Thymus (tissue), 14 donors: ENCODE measurements at places on chromosomes 2 and 18.

- no peaks in the 10 kb centered on the region for H3K4me1 ChIP-seq
- H3K27ac ChIP-seq = no peak overlapping the region
- no peak for DNase-seq
- no peaks in the 10 kb centered on the region for H3K27me3 ChIP-seq
- H3K4me3 ChIP-seq = no peak overlapping the region
- H3K36me3 ChIP-seq = no peaks in the 10 kb centered on the region
Observed at GRCh38 chr2:195642027-195642678, 14.9 kb upstream of the SLC39A10 start.

- no peaks in the 10 kb centered on the region for H3K4me1 ChIP-seq
- no peak for DNase-seq
- peaks cover 13% of the 10 kb centered on the region for H3K27me3 ChIP-seq
- H3K36me3 ChIP-seq = no peaks in the 10 kb centered on the region
- no peak overlapping the region for H3K27ac ChIP-seq
Observed at GRCh38 chr2:148813603-148814065, 61.4 kb upstream of the KIF5C start.

DNA sequence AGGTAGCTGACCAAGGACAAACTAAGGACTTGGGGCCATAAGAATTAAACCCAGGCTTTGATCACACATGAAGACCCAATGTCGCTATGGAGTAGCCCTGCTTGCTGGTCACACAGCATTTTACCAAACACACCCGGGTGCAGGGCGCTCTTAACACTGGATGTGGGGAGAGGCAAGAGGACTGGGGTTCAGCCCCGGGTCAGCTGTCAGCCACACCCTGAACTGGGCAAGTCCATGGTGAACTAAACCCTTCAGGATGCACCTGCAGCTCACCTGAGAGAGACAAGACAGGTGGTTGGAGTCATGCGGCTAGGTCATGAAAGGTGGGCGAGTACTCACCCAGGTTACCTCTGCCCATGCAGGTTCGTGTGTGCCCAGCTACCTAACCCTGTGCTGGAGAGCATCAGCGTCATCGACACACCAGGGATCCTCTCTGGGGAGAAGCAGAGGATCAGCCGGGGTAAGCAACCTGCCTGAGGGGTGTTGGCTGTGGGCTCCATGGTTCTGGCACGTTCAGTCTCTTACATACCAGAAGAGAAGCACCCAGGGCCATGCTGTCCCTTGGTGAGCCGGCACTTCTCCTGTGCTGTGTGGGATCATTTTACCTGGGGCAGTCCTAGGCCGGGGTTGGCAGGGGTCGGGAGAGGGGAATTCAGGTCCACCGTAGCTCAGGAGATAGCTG lies 15.2 kb downstream of the EHD3 start:
- DNase-seq = no peak
- H3K27me3 ChIP-seq = no peaks in the 10 kb centered on the region
- H3K4me3 ChIP-seq = no peak overlapping the region
- H3K27ac ChIP-seq = no peak overlapping the region
- no peaks in the 10 kb centered on the region for H3K4me1 ChIP-seq

DNA sequence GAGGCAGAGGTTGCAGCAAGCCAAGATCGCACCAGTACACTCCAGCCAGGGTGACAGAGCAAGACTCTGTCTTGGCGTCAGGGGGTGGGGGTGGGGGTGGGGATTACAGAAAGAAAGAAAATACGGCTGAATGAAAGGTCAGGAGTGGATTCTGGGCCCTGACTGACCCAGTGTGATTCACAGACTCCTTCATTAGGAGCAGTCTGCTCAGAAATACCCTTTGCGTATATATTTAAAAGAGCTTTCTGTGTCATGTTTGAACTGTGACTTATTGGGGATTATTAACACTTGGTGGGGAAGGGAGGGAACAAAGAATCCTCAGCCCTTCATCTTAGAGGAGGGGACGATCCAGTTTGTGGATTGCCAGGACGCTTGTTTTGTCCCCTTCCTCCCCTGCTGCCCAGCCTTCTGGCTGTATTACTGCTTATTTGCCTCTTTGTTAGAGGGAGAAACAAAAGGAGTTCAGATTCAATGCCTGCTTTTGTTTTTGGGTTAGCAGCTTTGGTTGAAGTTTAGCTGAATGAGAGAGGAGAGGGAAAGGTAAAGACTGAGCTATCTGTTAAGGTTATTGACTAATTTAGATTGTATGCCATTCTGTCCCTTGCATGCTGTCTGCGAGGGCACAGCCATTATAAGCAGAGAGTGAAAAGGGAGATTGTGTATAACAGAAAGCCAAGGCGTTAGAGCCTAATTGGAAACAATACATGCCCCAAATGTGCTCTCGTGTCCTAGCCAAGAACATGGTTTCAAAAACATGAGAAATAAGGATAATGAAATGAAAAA lies 118.3 kb downstream of the FMNL2 start:
- H3K36me3 ChIP-seq = no peaks in the 10 kb centered on the region
- no peaks in the 10 kb centered on the region for H3K4me1 ChIP-seq
- no peak overlapping the region for H3K4me3 ChIP-seq
- no peaks in the 10 kb centered on the region for H3K27me3 ChIP-seq
- DNase-seq = no peak

- no peaks in the 10 kb centered on the region for H3K36me3 ChIP-seq
- H3K4me3 ChIP-seq = no peak overlapping the region
- H3K27me3 ChIP-seq = no peaks in the 10 kb centered on the region
- H3K4me1 ChIP-seq = no peaks in the 10 kb centered on the region
- DNase-seq = no peak
Observed at GRCh38 chr2:190762566-190762965, 113.7 kb downstream of the NAB1 start.

DNA sequence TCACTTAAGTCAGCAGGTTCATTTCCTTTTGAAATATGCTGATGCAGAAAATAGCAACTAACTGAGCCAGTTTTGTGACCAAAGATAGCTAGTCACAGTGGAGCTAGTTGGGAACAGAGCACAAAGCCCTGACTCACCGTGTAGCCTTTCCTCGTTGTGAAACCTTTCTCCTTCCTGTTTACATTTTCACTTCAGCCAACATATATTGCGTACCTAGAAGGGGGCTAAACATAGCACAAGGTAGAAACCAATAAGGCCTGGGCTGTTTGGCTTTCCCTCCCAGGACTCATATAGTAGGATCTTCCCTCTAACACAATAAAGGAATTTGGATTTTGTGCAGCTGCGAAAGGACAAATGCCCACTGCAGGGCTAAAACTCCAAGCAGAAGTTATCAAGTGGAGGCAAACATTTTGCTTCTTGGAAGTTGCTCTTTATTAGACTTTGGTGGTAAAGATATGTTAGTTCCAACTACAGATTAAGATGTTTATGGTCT lies 24.5 kb upstream of the LPIN2 start:
- peaks cover 2% of the 10 kb centered on the region for H3K4me1 ChIP-seq
- DNase-seq = no peak
- no peaks in the 10 kb centered on the region for H3K27me3 ChIP-seq
- no peak overlapping the region for H3K27ac ChIP-seq

GRCh38 chr2:216717491-216717901 lies 22.1 kb upstream of the IGFBP5 start:
- H3K4me3 ChIP-seq = no peak overlapping the region
- no peaks in the 10 kb centered on the region for H3K36me3 ChIP-seq
- DNase-seq = no peak
- no peaks in the 10 kb centered on the region for H3K27me3 ChIP-seq
- no peak overlapping the region for H3K27ac ChIP-seq

GRCh38 chr2:168819829-168820489 lies 17.5 kb downstream of the NOSTRIN start:
- no peak overlapping the region for H3K4me3 ChIP-seq
- no peak for DNase-seq
- H3K36me3 ChIP-seq = no peaks in the 10 kb centered on the region
- no peaks in the 10 kb centered on the region for H3K4me1 ChIP-seq
- peak overlapping the region; percentile 59 for H3K27ac ChIP-seq
- no peaks in the 10 kb centered on the region for H3K27me3 ChIP-seq

- H3K36me3 ChIP-seq = no peaks in the 10 kb centered on the region
- DNase-seq = no peak
- no peak overlapping the region for H3K27ac ChIP-seq
- H3K27me3 ChIP-seq = peaks cover 36% of the 10 kb centered on the region
- H3K4me1 ChIP-seq = no peaks in the 10 kb centered on the region
- H3K4me3 ChIP-seq = no peak overlapping the region
Observed at GRCh38 chr18:74457725-74458421, 765 bp upstream of the DIPK1C start.

DNA sequence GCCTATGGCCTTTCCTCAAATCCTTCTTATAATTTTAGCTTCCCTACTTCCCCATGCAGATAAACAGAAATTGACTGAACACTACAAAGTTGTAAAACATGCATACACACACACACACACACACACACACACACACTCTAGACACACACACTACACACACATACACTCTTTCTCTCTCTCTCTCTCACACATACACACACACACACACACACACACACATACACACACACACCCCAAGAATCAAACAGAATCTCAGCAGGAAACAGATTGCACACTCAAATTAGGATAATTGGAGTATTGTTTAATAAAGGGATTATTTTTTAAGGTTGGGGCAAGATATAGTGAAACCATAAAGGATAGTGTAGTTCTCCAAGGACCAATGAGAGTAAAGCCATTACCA lies 152.2 kb upstream of the SP5 start:
- H3K4me1 ChIP-seq = no peaks in the 10 kb centered on the region
- H3K27me3 ChIP-seq = no peaks in the 10 kb centered on the region
- DNase-seq = no peak
- H3K36me3 ChIP-seq = no peaks in the 10 kb centered on the region

GRCh38 chr2:168448980-168449379 lies 7.1 kb upstream of the CERS6 start:
- H3K36me3 ChIP-seq = no peaks in the 10 kb centered on the region
- no peak for DNase-seq
- H3K27ac ChIP-seq = no peak overlapping the region
- no peak overlapping the region for H3K4me3 ChIP-seq
- no peaks in the 10 kb centered on the region for H3K27me3 ChIP-seq

DNA sequence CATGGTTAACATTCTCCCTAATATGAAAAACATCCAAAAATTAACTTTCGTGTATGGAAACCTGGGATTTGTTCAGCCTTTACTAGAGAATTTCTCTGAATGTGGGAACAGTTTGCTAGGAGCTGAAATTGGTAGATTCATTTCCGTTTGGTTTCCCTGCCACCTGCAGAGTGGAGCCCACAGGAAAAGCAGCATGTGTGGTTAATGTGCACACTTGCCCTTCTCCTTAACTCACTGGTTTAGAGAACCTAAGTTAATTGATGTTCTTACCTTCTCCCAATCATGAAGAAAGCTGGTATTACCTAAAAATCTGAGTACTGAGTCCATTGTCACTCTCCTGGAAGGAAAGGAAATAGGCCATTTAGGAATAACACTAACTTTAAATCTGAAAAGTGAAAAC lies 37.6 kb upstream of the ASXL3 start:
- DNase-seq = no peak
- H3K4me3 ChIP-seq = no peak overlapping the region
- no peaks in the 10 kb centered on the region for H3K4me1 ChIP-seq
- no peak overlapping the region for H3K27ac ChIP-seq
- no peaks in the 10 kb centered on the region for H3K36me3 ChIP-seq

DNA sequence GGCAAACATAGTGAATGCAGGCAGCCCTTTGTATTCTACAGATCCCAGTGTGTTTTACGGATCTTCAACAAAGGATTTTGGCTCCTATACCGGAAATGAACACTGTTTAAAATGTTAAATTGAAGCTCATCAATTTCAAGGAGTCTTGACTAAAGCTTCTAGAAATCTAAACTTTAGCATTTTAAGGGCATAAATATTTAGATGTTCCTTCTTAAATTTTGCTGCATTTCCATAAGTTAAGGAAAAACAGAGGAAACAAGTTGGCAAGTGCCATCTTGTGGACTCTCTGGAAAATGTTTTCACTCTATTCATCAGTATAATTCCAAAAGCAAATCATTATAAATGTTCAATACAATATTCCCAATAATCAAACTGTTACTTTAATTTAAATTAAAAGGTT lies 19.6 kb downstream of the CHN1 start:
- H3K27me3 ChIP-seq = no peaks in the 10 kb centered on the region
- H3K4me3 ChIP-seq = no peak overlapping the region
- no peak for DNase-seq
- H3K36me3 ChIP-seq = no peaks in the 10 kb centered on the region

GRCh38 chr2:160628811-160629210 lies 135.2 kb upstream of the RBMS1 start:
- H3K36me3 ChIP-seq = no peaks in the 10 kb centered on the region
- no peaks in the 10 kb centered on the region for H3K4me1 ChIP-seq
- no peaks in the 10 kb centered on the region for H3K27me3 ChIP-seq
- no peak overlapping the region for H3K27ac ChIP-seq

GRCh38 chr2:231395188-231396057 lies at the start of gene B3GNT7:
Gene B3GNT7, plus strand, starts transcription at chr2:231395710. Its CDS starts 94 bp downstream, at chr2:231395804.
- H3K27ac ChIP-seq = peak within 1 kb of the TSS; percentile 3
- no peaks in the 10 kb centered on the region for H3K36me3 ChIP-seq
- DNase-seq = no peak
- H3K4me1 ChIP-seq = no peaks in the 10 kb centered on the region
- peaks cover 44% of the 10 kb centered on the region for H3K27me3 ChIP-seq

DNA sequence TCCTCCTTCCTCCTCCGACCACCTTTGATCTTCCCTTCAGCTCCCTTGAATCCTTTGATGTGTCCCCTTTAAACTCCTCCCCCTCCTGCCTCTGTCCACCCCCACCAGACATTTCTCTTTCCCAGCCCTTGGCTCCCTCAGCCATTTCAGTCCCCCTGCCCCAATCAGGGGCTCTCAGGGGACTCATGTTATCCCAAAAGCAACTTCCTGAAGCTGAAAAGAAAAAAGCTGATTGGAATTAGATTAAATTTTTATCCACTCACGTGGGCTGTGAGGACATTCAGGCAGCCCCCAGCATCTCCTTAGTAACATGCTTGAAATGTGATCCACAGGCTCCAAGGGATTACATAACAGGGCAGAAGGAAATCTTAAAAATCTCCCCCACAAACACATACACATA lies 81.3 kb downstream of the NEURL3 start:
- no peak overlapping the region for H3K4me3 ChIP-seq
- H3K36me3 ChIP-seq = no peaks in the 10 kb centered on the region
- no peak overlapping the region for H3K27ac ChIP-seq
- DNase-seq = no peak
- H3K4me1 ChIP-seq = no peaks in the 10 kb centered on the region

DNA sequence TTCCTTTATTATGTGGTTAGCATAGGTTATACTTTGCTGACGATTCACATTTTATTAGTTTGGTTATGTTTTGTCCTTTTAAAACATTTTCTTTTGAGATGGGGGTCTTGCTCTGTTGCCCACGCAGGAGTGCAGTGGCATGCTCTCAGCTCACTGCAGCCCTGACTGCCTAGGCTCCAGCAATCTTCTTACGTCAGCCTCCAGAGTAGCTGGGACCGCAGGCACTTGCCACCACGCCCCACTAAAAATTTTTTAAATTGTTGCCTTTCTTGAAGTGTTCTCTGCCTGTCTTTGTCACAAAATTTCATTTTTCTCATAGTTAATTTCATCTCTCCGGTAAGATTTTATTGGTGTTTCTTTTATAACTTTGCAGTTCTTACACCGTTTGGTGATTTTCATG lies 18.9 kb downstream of the HRH4 start:
- no peaks in the 10 kb centered on the region for H3K4me1 ChIP-seq
- no peak overlapping the region for H3K27ac ChIP-seq
- DNase-seq = no peak
- H3K27me3 ChIP-seq = no peaks in the 10 kb centered on the region
- no peaks in the 10 kb centered on the region for H3K36me3 ChIP-seq

GRCh38 chr18:47250391-47251046 lies 941 bp downstream of the SKOR2 start:
- H3K27ac ChIP-seq = no peak overlapping the region
- peaks cover 92% of the 10 kb centered on the region for H3K27me3 ChIP-seq
- H3K4me3 ChIP-seq = no peak overlapping the region
- no peaks in the 10 kb centered on the region for H3K4me1 ChIP-seq
- no peaks in the 10 kb centered on the region for H3K36me3 ChIP-seq
- no peak for DNase-seq
